Stimulated activated CD4-positive, alpha-beta T cell treated with anti-CD3 and anti-CD28 coated beads, Interleukin-1b, Interleukin-23, amount 100 ng/mL, for 24 hours (primary cell): ENCODE measurements at places on chromosomes 5 and 9.

- DNase-seq = no peak
Measured at GRCh38 chr5:116671211-116671736, 96.7 kb upstream of the SEMA6A start.

GRCh38 chr9:94681508-94681907 lies 42.2 kb upstream of the FBP1 start:
- DNase-seq = peak; percentile 30

GRCh38 chr5:116814626-116815385 lies 240.2 kb upstream of the SEMA6A start:
- DNase-seq = no peak

GRCh38 chr5:1446602-1447343 lies 1.5 kb upstream of the SLC6A3 start:
- no peak for DNase-seq

- DNase-seq = no peak
Measured at GRCh38 chr9:98822661-98823060, 15.2 kb downstream of the GALNT12 start.

DNA sequence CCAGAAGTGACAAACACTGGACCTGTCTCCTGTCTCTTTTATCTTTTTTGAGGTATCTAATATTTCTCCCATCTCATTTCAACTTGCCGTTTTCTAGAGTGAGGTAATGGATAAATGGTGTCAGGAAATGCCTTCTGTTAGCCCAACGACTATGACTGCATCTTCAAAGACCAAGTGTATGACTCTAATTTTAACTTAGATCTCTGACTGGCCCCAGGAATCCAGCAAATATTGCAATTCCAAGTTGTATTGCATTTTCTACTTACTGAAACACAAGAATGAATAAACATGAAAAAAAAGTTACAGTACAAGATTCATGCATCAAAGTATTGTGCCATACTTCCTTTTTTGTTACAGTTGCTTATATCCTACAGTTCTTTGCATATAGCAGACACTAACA lies 26.3 kb downstream of the SLC28A3 start:
- no peak for DNase-seq

DNA sequence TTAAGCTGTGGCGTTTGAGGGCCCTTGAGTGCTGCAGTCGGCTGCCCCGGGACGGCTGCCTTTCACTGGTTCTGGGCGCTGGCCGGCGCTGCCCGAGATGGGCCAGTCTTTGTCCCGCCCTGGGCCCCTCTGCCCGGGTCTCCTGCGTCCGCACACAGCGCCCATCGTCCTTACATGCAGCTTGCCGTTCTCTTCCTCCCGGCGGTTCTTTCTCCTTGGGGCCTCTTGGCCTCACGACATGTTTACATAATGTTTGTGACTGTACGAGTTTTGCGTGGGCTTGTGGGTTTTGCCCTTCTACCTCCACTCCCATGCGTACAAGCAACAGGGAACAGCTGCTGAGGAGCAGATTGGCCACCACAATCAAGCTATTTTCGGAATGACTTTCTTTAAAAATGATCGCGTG lies 618 bp downstream of the TNPO1 start:
- DNase-seq = peak; percentile 8

GRCh38 chr5:175478008-175478383 lies 364 bp upstream of the SFXN1 start:
- DNase-seq = no peak
